NCI-H2081 (cell line): ENCODE measurements at places on chromosomes 6 and 20.

GRCh38 chr6:169255643-169256042, 2.0 kb upstream of the THBS2 start:
- DNase-seq = no peak

GRCh38 chr6:47700053-47700452, 1.7 kb downstream of the ADGRF4 start:
- DNase-seq = no peak

- no peak for DNase-seq
Measured at GRCh38 chr6:122408702-122409458, 9.4 kb downstream of the HSF2 start.

DNA sequence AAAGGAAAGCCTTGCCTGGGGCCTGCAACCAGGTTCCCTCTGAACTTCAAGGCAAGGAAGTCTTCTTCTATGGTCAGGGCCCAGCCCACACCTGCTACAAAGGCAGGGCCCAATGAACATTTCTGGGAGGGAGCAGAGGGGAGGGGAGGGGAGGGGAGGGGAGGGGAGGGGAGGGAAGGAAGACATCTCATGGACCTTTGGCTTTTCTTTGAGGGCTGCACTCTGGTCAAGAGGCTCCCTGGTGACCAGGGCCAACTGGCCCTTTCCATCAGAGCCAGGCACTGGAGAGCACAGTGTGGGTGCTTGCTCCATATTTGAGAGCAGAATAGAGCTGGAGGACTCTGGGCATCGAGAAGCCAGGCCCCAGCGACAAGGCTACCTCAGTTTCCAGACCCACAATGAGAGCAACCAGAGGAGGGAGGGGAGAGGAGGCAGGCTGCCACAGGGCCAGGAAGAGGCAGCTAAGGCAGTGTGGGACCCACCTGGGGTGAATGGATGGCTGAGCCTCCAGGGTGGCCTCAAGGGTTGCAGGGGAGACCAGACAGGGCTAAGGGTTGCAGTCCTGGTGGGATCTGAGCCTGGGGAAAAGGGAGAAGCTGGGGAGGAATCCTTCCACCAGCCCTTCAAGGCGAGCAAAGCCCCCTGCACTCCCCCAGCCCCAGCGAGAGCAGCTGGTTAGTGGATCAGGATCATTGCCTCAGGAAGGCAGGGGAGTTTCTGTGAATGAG, 84.8 kb downstream of the MRPL14 start:
- DNase-seq = no peak

GRCh38 chr6:2447931-2448330, 202.5 kb upstream of the GMDS start:
- DNase-seq = no peak

- DNase-seq = no peak
Measured at GRCh38 chr6:137923866-137924653, 57.0 kb downstream of the TNFAIP3 start.

DNA sequence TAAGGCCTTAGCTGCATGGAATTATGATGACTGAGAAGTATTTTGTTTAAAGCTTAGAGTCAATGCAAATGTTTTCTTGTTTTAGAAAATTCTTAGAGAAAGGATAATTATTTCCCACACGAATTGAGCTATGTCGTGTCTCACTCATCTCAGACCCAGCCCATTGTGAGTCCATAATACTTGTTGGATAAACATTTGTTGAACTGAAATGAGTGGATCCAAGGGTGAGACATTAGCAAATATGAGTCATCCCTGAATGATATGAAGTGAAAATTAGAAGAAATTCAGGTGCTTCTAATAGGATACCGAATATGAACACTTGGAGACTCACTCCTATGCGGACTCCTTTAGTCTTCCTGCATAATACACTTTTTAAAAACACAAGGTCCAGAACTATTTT, 41.6 kb upstream of the ARMC2 start:
- no peak for DNase-seq

GRCh38 chr6:99458319-99458718, 33.2 kb upstream of the PNISR start:
- no peak for DNase-seq

- DNase-seq = peak; percentile 45
Measured at GRCh38 chr20:8721098-8721497, 347.8 kb upstream of the PLCB4 start.

DNA sequence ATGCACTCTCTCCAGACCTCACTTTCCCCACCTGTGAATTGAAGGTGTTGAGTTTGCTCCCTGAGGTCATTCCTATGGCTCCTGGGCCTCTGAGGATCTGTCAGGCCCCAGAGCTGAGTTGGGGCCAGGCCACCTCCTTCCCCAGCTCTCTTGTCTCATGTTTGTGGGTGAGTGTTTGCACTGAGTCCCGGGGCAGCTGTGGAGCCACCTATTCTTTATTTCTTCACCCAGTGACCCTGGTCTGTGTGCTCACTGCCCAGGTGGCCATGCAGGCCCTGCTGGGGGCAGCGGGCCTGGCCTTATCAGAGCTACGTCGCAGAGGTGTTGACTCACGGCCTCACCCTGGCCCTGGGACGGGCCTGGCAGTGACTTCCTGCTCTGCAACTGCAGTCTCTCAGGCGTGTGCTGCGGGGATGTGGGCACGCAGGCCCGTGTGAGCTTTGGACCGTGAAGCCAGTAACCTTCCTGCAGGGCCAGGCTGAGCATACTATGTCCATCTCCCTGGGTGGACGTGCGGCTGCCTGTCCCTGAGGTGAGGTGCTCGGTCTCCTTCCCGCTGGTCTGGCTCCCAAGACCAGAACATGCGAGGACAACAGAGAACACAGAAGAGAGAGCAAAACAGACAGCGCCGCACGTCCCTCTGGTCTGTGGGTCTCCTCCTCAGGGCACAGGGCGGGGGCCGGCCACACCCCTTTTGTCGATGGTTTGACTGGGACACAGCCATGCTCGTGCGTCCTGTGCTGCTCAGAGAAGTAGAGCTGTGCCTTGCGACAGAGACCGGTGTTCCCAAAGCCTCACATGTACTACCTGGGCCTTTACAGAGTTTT, 12.1 kb downstream of the TMEM181 start:
- DNase-seq = no peak

GRCh38 chr20:58244517-58245030, 16.1 kb upstream of the ANKRD60 start:
- DNase-seq = no peak

DNA sequence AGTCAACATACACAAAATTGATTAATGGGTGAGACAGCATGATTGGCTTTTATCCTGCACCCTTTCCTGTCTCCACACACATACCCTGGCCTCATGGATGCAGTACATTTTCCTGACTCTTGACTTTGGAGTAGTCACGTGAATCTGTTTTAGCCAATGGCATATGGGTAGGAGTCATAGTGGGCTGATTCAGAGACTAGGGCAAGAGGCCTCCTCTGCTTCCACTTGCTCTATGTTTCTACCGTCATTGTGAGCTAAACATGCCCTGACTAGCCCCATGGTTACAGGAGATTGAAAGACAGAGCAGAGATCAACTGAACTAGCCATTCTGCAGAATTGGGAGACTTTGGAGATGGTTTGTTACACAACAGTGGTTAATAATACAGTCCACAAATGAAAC, 850.0 kb downstream of the DHX35 start:
- DNase-seq = no peak

- DNase-seq = no peak
Measured at GRCh38 chr20:17943343-17943742, 25.3 kb downstream of the SNX5 start.

- no peak for DNase-seq
Measured at GRCh38 chr20:52828199-52828598, 144.0 kb upstream of the TSHZ2 start.

DNA sequence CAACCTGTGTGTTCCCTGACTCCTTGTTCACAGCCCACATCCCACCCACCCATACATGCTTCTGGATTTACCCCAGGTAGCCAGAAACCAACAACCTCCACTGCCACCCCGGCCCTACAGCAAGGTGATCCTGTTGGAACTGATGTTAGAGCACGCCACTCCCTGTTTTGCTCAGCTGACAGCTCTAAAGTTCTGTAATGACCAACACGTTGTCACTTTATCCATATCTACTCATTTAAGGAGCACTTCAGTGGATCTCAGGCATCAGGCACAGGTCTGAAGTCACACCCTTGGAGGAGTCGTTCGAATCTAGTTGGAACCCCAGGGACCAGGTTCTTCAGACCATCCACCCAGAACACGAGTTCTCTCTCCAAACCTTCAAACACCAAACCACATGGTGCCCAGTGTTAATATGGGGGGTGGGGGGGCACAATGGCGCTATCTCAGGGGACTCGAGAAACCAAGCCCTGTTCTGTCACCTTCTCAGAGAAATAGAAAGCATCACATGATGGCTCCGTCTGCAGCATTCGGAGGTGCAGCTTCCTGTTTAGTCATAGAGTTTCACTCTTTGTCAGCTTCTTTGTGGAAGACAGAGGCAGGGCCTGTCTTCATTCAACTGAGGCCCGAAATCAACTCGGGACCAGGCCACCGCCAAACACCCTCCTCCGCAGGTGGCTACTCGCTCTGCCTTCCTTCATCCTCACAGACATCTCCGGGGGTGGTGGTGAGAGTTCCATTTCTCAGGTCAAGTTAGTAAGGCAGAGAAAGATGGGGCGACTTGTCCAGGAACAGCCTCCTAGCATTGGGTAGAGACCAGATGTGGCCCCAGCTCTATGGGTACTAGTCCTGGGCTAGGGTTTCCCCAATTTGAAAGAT, 142.2 kb downstream of the NFATC2 start:
- DNase-seq = no peak

DNA sequence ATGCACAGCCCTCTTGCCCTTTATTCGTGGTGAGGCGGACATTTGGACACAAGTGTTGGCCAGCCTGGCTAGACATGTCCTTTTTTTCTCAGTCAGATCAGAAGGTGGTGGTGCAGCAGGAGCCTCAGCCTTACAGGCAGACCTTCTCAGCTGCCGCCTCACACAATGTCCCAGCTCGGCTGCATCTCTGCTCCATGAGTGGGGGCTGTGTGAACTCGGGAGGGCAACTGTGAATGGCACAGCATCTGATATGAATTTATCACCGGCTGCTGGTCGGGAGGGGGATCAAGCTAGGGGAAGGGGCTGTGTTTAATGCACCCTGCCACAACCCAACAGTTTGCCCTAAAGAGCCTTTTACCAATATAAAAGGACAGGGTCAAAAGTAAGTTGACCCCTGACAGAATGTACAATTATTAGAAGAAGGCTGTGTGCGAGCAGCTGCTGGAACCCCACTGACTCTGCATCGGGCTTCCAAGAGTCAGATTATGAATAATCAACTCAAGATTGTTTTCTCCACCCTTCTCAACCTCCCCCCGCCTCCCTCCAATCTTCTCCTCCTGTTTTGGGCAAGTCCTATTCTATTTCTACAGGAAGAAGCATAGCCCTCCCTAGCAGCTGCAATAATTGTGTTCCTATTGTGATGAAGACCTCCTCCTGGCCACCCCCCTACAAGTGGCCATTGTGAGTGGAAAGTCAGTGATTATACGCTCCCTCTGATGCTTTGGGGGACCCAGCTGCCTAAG, 245.2 kb downstream of the PKHD1 start:
- no peak for DNase-seq

- no peak for DNase-seq
Measured at GRCh38 chr20:57187068-57187634, 79.3 kb downstream of the BMP7 start.
